Activated naive CD4-positive, alpha-beta T cell treated with Interleukin-2 at 50 U/mL for 16 hours (primary cell): ENCODE measurements at places on chromosomes 4 and X.

DNA sequence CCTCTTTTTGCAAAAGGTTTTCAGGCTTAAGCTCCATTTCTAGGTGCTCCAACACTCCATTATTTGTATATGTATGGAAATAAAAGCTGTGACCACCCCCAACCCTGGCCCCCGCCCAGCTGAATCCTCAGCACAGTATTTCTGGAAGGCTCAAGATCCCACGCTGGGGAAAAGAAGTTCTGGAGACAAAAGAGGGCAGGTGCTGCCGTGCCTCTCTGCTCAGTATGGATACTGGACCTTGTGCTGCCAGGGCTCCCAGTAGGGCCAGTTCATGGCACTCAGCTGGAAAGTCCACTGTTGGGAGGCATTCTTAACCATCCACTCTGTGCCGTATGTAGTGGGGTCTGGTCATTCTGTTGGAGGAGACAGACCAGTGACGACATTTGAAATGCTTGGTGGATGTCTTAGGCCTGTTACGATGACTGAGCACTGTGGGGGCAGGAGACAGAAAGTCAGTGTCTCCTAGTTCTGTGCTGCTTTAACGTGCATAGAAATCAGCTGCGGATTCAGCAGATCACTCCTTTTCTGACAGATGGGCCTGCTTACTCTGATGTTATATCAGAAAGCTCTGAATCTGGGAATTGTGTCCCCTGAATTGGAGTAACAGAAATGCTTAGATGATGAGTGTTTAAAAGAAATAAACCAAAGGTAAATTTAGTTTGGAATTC lies 48.4 kb upstream of the MSANTD1 start:
- DNase-seq: no peak

DNA sequence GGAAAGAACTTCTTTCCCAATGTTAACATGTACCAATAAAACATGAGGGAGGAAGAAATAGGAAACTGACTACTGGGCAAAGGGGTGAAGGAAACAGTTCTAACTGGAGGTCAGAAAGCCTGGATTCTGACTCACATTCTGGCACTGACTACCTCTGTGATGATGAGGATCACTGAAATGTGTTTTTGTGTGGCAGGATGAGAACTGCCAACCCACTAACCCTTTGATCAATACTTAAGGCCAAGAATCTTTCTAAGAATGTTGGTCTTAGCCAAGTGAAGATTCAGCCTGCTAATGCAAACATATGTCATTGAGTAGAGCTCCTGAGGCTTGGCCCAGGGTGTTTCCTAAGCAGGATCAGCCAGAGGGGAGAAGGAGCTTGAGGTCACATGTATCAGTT lies 4.6 kb downstream of the ALAS2 start:
- no peak for DNase-seq

DNA sequence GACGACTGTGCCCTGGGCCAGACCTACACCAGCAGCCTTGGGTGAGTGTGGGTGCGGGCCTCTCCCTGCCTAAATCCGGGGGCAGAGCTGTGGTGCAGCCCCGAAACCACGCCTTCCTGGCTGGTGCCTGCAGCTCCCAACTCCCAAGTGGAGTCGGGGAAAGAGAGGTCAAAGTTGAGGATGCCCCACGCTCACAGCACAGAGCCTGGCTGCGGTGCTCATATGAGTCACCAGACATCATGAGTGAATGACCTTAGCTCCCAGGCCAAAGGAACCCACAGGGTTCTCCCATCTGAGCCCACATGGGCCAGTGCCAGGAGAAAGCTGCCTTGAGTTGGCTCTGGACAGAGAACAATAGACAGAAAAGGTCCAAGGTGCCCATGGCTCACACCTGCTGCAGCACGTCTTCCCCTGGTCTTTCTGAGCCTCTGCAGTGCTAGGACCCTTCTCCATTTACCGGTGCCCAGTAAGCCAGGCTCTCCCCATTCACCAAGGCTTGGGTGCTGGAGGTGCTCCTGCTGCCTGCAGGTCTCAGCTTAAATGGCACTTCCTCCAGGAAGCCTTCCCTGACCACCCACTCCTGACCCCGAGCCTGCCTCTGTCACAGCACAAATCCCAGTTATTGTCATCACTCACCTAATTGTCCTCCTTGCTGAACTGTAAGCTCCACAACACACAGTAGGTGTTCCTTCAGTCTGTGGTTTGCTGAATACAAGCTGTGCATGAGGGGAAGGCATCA lies 224.2 kb downstream of the AFAP1 start:
- DNase-seq: no peak

GRCh38 chrX:18065956-18066355 lies 154.7 kb downstream of the BEND2 start:
- DNase-seq: no peak

DNA sequence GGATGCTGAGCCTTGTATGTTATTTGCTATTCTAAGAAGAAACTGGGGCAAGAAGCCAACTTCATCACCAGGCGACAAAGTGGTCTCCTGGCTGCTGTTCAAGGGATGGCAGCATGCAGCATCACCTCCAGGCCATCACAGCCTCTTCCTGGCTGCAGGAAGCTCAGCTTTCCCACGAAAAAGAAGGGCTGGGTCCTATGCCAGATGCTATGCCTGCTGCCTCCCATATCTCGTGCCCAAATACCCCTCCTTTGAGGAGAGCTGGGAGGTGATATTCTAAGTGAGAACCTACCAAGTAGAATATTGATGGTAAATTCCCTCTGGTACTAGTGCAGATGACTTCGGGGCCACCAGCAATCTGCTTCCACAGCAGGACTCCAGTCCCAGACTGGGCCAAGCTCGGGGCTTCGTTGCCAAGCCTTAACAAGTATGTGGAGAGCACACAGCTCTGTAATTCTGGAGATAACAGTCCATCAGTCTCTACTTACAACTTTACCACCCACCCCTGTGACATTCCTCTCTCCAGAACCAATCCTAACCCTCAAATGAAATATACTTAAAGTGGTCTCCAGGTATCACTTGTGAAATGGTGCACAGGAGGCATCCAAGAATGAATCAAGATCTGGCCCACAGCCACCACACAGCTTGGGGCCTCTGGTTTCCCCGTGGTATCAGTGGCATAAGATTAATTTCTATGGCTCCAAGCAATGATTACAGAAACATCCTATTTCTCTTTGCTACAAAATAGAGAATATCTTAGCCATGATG lies 149.3 kb downstream of the PALLD start:
- DNase-seq: no peak

- DNase-seq: no peak
Measured at GRCh38 chrX:28701222-28701621, 114.0 kb downstream of the IL1RAPL1 start.

DNA sequence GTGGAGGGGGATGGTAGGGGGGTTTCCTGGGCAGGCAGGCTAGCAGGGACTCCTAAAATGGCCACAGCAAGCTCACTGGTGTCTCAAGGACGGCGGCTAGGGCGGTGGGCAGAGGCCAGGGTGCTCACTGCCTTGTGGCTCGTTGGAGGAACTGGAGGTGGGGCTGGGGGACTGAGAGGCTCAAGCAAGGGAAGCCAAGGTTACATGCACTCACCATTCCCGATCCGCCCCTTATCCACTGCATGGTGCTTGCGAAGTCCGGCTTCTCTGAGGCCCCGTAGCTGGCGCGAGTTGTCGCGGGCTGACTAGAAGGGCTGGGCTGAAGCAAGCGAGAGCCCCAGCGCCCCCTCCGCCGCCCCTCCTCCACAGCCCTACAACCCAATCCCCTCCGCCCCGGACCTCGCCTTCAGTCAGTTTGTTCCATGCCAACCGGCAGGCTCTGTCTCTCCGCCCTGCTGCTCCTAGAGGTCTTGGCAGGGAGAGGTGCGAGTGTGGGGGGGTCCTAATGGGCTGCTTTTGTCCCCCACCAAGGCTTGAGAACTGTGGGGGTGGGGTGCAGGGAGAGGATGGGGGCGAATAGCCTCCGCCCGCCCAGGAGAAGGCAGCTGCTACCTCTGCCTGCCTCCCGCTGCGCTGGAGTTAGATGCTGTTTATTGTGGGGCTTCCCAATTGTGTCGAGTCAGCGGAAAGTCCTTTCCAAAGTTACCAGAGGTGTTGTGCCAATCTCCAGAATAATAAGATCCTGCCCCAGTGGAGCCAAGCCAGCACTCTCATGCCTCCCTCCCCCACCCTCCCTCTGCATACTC lies at the start of gene ARHGEF9:
TSS of gene ARHGEF9 (minus strand) at position 313 of the 806 bp plus-strand sequence. CDS start at position 244, 69 bp downstream.
- no peak for DNase-seq

- peak; percentile 2 for DNase-seq
Measured at GRCh38 chrX:20320461-20321159, 53.9 kb upstream of the RPS6KA3 start.

DNA sequence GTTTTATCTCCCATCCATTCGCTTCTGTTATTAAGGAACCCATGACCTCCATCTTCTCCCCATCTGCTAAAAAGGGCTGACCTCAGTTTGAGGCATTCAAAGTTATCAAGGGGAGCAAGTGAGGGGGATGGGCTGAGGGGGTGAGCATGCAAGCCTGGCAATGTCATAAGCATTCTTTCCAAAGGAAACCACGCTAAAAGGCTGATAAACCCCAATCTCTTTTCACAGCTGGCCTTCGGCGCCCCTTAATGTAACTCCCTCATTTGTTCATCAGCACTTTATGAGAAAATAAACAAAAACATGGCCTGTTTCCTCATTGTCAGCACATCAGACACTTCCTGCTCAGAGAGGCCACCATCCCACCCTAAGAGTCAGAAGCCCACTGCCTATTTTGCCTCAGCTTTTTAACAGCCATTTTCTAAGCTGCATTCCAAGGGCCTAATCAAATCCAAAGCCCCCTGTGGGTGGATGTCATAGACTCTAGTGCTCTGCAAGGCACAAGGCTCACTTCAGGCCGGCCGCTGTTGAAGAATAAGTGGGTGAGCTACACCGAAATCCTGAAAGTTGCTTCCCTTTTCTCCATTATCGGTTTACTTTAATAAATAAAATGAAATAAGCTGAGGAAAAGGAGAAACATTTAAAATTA lies 92.0 kb upstream of the SRD5A3 start:
- no peak for DNase-seq

GRCh38 chr4:180792541-180792940 lies 1450.7 kb upstream of the TENM3 start:
- no peak for DNase-seq

DNA sequence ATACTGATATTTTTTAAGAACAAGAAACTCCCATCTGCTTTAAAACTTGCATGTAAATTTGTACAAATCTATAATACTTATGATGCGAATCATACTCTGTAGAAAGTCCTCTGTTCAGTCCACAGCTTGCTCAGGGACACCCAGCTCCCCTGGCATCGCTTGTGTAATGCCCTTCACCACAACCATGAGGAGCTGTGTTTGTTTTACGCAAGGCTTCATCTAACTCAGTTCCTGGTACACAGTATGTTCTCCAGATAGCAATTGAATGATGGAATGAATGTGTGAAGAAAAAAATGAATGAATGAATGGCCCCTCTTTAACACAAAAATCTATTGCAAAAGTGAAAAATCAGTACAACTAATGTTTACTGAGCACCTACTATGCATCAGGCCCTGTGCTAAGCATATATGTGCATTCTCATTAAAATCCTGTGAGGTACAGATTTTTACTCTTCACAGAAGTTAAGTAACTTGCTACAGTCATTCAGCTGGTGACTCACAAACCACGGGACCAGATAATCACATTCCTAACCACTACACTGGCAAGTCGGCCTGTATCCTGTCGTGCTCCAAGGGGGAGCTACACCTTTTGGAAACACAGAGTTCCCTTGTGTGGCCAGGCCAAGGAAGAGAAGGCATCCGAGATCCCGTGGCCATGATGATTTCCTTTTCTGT lies 58.7 kb upstream of the KDR start:
- no peak for DNase-seq
